ENCODE measurements at places on chromosomes 16 and 17.

DNA sequence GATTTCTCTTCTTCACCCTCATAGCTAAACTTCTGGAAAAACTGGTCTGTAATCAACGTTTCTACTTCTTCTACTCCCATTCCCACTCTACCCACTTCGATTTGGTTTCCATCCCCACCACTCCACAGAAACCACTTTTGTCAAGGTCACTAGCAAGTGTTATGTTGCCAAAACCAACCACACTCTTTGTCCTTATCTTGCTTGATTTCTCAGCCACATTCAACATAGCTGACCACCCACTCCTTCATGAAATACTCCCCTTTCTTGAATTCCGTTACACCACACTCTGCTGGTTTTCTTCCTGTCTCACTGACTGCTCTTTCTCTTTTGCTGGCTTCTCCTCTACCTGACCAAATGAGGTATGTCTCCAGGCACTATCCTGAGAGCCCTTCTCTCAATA, 11.9 kb downstream of the IKZF3 start:
- no peak for DNase-seq

DNA sequence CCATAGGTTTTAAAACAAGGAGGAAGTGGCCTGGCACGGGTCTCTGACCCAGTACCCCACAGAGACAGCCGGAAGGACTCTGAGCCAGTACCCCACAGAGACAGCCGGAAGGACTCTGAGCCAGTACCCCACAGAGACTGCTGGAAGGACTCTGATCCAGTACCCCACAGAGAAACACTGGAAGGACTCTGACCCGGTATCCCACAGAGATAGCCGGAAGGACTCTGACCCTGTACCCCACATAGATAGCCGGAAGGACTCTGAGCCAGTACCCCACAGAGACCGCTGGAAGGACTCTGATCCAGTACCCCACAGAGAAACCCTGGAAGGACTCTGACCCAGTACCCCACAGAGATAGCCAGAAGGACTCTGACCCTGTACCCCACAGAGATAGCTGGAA, 49.0 kb downstream of the TRARG1 start:
- no peak for DNase-seq

DNA sequence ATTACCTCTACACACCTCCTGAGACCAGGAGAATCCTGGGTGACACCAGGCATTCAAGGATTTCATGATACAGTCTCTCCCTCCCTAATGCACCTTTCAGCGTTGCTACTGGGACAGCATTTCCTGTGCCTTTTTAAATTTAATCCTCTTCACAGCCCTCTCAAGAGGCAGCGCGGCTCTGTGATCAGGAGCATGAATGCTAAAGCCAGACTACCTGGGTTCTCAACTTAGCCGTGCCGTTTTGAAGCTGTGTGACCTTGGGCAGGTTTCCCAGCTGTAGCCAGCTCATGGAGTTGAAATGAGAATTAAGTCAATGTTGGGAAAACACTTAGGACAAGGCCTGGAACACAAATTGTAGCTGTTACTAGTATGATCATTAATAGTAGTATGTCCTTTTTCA, 191.8 kb downstream of the XYLT1 start:
- DNase-seq: no peak

DNA sequence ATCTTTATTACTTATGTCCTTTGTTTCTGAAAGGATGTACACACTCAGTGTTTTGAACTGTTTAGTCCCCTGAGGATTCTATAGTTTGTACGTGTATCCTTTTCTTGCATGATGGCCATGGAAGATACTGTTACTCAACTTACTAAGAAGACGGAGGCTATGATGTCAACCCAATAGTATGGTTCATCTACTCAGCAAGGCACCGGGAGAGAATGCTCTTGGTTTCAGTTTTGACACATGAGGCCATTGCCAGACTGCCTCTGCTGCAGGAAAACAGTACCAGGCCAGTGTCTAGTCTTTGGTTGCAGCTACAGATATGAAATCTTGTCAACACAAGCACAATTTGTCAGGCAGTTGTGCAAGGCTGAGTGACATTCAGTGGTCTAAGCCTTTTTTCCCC, 134.5 kb downstream of the MRTFB start:
- no peak for DNase-seq

- no peak for DNase-seq
Observed at GRCh38 chr17:27550291-27550930, 80.6 kb upstream of the LGALS9 start.
